Activated B cell treated with CpG ODN at 0.5 μM for 24 hours (primary cell): ENCODE measurements at places on chromosomes 2 and 18. TPM values are rescaled to one million over a fixed set of nuclear protein-coding genes. Genes with fewer than 3 reads are reported as not detected.

Gene ZC3H8
- total RNA-seq: 17.2 and 25.7 TPM in 2 replicates

Gene CAPG
- 208 and 213 TPM in 2 replicates for total RNA-seq

Gene ELOA2
- not detected in 2 replicates for total RNA-seq

Gene KYNU
- total RNA-seq: 43.8 and 48.0 TPM in 2 replicates

Gene DYSF
- 0.10 and 0.13 TPM in 2 replicates for total RNA-seq

- DNase-seq: no peak
- H3K4me1 ChIP-seq: no peaks in the 10 kb centered on the region
- H3K27ac ChIP-seq: no peak overlapping the region
- H3K27me3 ChIP-seq: no peaks in the 10 kb centered on the region
- no peaks in the 10 kb centered on the region for H3K36me3 ChIP-seq
These were observed 43.0 kb upstream of the PID1 start for GRCh38 chr2:229314117-229314516.

GRCh38 chr2:201931475-201931874 lies 102.2 kb upstream of the FZD7 start:
- H3K4me1 ChIP-seq: no peaks in the 10 kb centered on the region
- no peaks in the 10 kb centered on the region for H3K36me3 ChIP-seq

DNA sequence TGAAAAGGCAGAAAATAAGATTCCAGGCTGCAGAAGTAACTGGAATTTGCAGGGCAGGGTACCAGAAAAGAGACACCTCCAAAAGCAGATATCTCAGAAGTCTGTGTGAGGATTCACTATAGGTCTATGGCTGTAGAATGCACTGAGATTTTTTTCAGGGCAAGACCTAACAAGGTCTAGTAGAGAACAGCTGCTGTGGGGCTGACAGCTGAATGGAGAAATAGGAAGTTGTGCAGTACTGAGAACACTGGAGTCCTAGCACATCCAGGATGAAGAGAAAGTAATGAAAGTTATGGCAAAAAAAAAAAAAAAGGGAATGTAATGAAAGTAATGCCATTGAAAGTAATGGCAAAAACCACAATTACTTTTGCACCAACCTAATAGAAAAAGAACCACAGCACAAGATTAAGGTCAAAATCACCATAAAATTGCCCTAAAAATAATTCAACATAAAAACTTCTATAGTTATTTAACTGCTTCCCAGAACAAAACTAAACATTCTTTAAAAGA lies 57.3 kb downstream of the CPO start:
- no peak overlapping the region for H3K4me3 ChIP-seq
- peaks cover 8% of the 10 kb centered on the region for H3K27me3 ChIP-seq
- no peak for DNase-seq
- no peaks in the 10 kb centered on the region for H3K4me1 ChIP-seq
- no peak overlapping the region for H3K27ac ChIP-seq

- no peak for DNase-seq
- H3K36me3 ChIP-seq: no peaks in the 10 kb centered on the region
- no peak overlapping the region for H3K27ac ChIP-seq
- H3K4me1 ChIP-seq: no peaks in the 10 kb centered on the region
- H3K4me3 ChIP-seq: no peak overlapping the region
These were observed 21.4 kb downstream of the SALL3 start for GRCh38 chr18:79000997-79001396.

DNA sequence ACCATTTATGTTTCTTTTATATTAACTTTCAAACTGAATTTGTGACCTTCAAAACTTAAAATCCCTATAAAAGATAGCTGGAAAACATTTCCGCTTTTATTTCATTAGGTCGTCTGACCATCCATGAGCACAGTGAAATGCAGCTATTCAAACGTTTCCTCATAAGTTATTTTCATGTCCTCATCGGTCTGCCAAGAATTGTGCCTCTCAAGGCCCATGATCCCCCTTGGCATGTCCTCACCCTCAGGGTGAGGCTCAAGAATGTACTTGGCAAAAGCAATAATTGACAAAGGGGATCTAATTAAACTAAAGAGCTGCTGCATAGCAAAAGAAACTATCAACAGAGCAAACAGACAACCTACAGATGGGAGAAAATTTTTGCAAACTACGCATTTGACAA lies 12.4 kb downstream of the SLC66A2 start:
- no peak for DNase-seq
- peaks cover 2% of the 10 kb centered on the region for H3K4me1 ChIP-seq
- no peak overlapping the region for H3K4me3 ChIP-seq
- H3K27ac ChIP-seq: no peak overlapping the region

GRCh38 chr18:74496508-74497323 lies 553 bp downstream of the CNDP2 start:
- peaks cover 21% of the 10 kb centered on the region for H3K36me3 ChIP-seq
- no peak for DNase-seq
- H3K27ac ChIP-seq: peak overlapping the region; percentile 98
- peaks cover 54% of the 10 kb centered on the region for H3K4me1 ChIP-seq
- no peaks in the 10 kb centered on the region for H3K27me3 ChIP-seq

- H3K4me3 ChIP-seq: no peak overlapping the region
- H3K36me3 ChIP-seq: peaks cover 22% of the 10 kb centered on the region
- peaks cover 34% of the 10 kb centered on the region for H3K27me3 ChIP-seq
- peak overlapping the region; percentile 51 for H3K27ac ChIP-seq
- H3K4me1 ChIP-seq: peaks cover 34% of the 10 kb centered on the region
- DNase-seq: no peak
These were observed 10.1 kb downstream of the SP9 start for GRCh38 chr2:174344716-174345461.

- no peaks in the 10 kb centered on the region for H3K36me3 ChIP-seq
- no peak overlapping the region for H3K4me3 ChIP-seq
- no peak for DNase-seq
- peaks cover 31% of the 10 kb centered on the region for H3K4me1 ChIP-seq
These were observed 71.7 kb downstream of the HS1BP3 start for GRCh38 chr2:20578895-20579825.

DNA sequence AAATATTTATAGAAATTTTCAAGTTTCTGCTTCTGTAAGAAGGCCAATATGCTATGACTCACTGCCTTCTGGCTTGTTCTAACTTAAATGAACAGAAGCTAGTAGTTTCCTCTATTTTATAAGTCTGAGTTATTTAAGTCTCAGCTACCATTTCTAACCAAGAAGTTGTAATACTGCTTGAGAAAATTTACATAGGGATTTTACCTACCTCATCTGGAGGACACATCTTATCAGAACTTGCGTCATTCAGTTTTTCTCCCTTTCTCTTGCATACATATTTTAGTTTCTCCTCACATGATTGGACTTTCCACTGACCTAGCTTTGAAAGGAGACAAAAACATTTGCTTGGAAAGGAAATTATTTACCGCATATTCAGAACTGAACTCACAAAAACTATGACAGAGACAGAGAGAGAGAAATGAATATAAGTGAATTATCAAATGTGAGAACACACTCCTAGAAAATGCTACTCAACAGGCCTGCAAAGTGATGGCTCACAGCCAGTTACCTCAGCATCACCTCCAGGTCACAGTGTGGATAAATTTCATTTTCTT lies 81.1 kb upstream of the CD302 start:
- H3K36me3 ChIP-seq: peaks cover 83% of the 10 kb centered on the region
- peak overlapping the region; percentile 46 for H3K4me3 ChIP-seq
- H3K27me3 ChIP-seq: no peaks in the 10 kb centered on the region
- peaks cover 45% of the 10 kb centered on the region for H3K4me1 ChIP-seq
- peak overlapping the region; percentile 91 for H3K27ac ChIP-seq

- no peak overlapping the region for H3K4me3 ChIP-seq
- no peak overlapping the region for H3K27ac ChIP-seq
- H3K36me3 ChIP-seq: no peaks in the 10 kb centered on the region
- H3K4me1 ChIP-seq: peaks cover 2% of the 10 kb centered on the region
These were observed 55.9 kb upstream of the RTN4 start for GRCh38 chr2:55106148-55106547.

DNA sequence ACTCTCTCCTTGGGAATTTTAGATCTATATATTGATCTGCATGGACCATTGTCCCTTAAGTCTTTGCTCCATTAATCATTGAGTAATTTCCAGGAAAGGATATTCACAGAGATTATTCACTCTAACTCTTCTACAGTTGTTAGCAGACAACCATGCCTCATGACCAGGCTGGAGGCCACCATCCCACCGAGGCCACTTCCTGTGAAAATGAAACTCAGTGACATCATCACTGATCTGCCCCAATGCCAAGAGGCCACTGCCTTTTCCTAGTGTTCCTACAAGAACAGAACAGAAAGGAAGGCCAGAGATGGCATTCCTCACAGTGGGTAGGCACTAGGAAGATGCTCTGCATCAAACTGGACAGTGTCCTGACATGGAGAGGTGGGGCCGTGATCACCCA lies 161.3 kb downstream of the DTNA start:
- peaks cover 2% of the 10 kb centered on the region for H3K27me3 ChIP-seq
- no peak for DNase-seq
- H3K36me3 ChIP-seq: no peaks in the 10 kb centered on the region
- H3K27ac ChIP-seq: no peak overlapping the region
- H3K4me3 ChIP-seq: no peak overlapping the region

DNA sequence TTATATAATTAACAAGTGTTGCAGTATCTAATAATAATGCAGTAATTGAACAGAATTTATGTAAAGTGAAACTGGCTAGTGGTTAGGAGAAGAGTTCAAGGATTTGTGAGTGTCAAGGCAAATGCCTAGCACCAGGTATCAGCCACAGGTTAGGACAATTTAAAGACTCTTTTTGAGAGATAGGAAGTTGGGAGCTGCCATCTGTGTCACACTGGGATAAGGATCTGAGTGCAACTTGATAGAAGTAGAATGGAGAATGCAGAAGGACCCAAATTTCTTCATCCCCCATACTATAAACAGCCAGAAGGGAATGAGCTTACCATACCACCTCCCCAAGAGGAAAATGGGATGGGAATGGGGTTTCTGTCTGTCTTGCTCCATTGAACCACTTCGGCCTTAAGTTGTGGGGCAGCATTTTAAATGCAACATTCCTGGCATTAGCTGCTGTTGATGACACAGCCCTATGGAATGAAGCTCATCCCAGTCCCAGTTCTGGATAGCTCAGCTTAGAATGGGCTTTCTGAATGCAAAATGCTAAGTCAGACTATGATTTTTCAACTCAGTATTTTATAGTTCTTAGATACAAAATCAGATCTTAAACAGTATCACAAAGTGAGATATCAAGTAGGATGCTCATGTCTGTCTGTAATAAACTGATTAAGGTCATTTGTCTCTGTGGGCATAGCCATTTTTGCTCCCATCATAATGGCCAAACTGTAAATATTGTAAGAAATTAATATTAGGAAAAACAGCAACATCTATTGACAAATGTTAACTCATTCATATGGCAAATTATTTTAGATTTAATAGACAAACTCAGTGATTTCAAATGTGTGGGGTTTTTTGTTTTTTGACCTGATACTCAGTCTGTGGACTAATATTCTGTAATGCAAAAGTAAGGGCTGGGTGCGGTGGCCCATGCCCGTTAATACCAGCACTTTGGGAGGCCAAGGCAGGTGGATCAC lies 44.0 kb downstream of the GPR155 start:
- H3K27ac ChIP-seq: no peak overlapping the region
- no peaks in the 10 kb centered on the region for H3K27me3 ChIP-seq
- H3K4me1 ChIP-seq: no peaks in the 10 kb centered on the region
- H3K36me3 ChIP-seq: peaks cover 9% of the 10 kb centered on the region
- DNase-seq: no peak
- no peak overlapping the region for H3K4me3 ChIP-seq

DNA sequence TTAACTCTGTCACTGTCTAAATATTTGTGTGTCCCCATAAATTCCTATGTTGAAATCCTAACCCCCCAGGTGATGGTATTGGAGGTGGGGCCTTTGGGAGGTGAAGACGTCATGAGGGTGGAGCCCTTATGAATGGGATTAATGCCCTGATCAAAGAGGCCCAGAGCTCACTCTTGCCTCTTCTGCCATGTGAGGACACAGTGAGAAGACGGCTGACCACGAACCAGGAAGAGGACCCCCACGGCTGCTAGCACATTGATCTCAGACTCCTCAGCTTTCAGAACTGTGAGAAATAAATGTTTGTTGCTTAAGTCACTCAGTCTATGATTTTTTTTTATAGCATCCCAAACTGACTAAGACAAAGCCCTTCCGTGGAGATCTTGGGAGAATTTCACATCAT lies 71.2 kb downstream of the BCL2L11 start:
- no peaks in the 10 kb centered on the region for H3K36me3 ChIP-seq
- H3K4me1 ChIP-seq: peaks cover 26% of the 10 kb centered on the region
- no peak overlapping the region for H3K27ac ChIP-seq
- H3K27me3 ChIP-seq: no peaks in the 10 kb centered on the region

DNA sequence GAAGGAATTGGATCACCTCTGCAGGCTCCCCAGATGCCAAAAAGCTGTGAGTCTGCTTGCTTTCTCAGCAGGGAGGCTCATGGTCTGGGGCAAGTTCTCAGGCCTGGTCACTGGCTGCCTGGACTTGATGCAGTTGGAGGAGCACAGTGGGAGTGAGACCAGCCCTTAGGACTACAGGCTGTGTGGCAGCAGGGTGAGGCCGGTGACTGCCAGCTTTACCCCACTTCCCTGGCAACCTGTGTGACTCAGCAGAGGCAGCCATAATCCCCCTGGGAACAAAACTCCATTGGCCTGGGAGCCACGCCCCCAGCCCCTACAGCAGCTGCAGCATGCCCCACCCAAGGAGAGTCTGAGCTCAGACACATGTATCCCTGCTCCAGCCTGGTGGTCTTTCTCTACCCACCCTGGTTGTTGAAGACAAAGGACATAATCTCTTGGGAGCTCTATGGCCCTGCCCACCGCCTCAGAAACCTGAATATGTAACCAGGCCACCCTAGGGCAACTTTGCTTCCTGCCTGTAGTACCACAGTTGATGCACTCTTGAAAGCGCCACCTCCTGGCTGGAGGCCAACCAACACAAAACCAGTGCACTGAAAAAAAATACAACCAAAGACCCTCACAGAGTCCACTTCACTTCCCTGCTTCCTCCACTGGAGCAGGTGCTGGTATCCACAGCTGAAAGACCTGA lies 106.8 kb upstream of the SPATS2L start:
- no peaks in the 10 kb centered on the region for H3K36me3 ChIP-seq
- no peak overlapping the region for H3K4me3 ChIP-seq
- H3K27ac ChIP-seq: no peak overlapping the region
- H3K4me1 ChIP-seq: no peaks in the 10 kb centered on the region

DNA sequence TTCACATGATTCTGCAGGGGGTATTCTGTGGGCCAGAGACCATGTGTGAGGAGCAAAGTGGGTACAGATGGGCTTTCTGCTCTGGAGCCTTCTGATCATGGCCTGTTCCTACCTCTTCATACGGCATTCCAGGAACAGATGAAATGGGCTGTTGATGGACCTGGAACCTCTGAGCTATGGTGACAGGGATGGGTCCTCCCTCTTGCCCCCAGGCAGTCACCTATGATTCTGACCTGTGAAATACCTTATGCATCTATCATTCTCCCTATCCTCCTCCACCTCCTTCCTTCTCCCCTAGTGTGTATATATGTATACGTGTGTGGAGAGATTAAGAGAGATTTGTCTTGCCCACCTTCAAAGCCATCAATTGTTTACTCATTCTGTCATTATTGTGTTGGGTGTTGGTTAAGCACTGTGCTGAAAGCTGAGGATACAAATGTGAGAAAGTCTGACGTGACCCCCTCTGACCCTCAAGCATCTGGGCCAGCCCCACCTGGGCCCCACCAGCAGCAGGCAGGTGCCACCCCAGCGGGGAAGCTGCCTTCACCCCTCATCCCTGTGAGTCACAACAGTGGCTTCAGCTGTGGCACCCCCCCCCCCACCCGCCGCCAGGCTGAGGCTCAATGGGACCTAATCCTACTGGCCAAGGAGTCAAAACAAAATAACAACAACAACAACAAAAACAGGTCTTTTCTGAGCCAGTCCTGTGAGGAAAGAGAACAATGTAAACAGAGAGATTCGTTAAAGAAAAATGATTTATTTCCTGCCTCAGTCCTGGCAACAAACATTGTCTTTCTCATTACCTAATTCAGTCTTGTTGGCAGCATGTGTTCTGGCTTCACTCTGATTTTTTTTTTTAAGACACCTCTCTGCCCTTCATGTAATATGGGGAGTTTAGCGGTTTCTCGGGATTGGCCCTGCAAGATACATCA lies 103.8 kb upstream of the CDC42EP3 start:
- no peak overlapping the region for H3K27ac ChIP-seq
- no peak for DNase-seq
- peaks cover 1% of the 10 kb centered on the region for H3K4me1 ChIP-seq
- H3K27me3 ChIP-seq: peaks cover 6% of the 10 kb centered on the region
